Activated T-cell treated with anti-CD3 and anti-CD28 coated beads, Interleukin-2, amount 50 U/mL, for 48 hours (primary cell): ENCODE measurements at places on chromosomes 13 and 19.

- no peak for DNase-seq
Measured at GRCh38 chr13:91557328-91558090, 159.1 kb downstream of the GPC5 start.

DNA sequence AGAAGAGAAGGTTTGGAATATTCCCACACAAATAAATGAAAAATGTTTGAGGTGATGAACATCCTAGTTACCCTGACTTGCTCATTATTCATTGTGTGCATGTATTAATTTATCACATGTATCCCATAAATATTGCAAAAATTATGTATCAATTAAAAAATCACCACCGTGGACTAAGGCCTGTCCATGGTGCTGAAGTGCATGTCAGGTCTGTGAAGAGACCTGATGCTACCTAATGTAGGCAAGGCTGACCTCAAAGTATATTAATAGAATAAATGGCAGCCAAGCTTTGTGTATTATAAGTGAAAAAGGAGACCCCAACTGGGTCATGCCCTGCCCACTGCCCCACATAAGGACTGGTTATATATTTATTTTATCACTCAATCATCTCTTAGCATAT lies 34.4 kb upstream of the ZNF835 start:
- DNase-seq: no peak

GRCh38 chr19:44653977-44654774 lies 10.5 kb downstream of the PVR start:
- DNase-seq: peak; percentile 81

- no peak for DNase-seq
Measured at GRCh38 chr19:51800473-51801244, 5.7 kb downstream of the FPR3 start.

DNA sequence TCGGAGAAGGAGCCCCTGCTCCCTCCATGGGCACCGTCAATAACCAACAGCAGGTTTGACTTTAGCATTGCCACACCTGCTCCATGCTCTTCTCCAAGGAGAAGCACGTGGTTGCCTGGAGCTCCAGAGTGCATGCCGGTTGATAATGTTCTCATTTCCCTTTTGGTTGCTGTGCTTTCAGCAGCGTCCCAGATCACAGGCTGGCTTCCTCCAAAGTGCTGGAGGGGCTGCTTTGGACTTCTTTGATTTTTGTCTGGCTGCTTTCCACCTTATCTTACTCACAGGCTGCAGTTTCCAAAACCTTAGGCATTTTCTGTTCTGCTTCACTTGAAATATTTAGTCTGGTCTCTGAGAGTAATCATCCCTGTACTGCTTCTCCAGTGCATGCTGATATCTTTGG lies 123.8 kb upstream of the IRS2 start:
- DNase-seq: no peak

DNA sequence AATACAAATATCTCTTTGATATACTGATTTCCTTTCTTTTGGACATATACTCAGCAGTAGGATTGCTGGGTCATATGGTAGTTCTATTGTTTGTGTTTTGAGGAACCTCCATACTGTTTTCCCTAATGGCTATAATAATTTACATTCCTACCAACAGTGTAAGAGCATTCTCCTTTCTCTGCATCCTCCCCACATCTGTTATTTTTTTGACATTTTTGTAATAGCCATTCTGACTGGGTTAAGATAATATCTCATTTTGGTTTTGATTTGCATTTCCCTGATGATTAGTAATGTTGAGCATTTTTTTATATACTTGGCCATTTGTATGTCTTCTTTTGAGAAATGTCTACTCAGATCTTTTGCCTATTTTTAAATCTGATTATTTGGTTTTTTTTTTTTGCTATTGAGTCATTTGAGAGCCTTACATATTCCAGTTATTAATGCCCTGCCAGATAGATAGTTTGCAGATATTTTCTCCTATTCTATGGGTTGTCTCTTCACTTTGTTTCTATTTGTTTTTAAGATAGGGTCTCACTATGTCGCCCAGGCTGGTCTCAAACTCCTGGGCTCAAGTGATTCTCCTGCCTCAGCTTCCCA lies 95.7 kb downstream of the FNDC3A start:
- no peak for DNase-seq

- DNase-seq: no peak
Measured at GRCh38 chr13:40895227-40896184, 106.1 kb downstream of the SLC25A15 start.

DNA sequence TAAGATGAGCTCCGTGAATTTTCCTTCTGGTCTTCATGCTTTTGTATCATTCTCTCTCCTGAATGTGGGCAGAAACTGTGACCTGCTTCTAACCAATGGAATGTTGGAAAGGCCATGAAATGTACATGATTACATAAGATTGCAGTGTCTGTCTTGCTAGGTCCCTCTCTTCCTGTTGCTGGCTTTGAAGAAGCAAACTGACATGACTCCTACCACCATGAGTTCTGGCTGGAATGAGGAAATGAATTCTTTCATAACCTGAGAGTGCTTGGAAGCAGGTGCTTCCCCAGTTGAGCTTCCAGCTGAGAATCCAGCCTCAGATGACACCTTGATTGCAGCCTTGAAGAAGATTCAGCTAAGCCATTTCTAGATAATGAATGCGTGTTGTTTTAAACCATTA lies 275.0 kb upstream of the MIR17HG start:
- DNase-seq: no peak

DNA sequence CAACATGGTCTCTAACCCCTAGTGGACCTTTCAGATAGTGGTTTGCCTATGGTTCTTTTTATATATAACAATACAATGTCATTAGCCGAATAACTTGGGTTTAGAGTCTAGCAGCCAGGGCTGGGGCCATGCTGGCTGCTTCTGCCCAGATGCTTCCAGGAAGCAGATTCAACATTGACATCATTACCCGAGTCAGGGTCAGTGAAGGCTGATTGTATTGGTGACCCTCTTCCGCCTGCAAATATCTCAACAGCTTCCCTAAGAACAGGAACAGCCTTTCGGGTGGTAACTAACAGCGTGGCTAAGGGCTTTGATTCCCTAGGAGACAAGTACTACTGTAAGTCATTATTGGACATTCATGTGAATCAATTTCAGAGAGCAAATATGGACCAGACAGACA lies 476.4 kb downstream of the UQCRFS1 start:
- no peak for DNase-seq

GRCh38 chr19:41939861-41940730 lies 11.8 kb upstream of the ERFL start:
- DNase-seq: peak; percentile 67

- DNase-seq: no peak
Measured at GRCh38 chr19:38975214-38975860, at the start of gene FBXO17. TSS of gene FBXO17 (minus strand) at chr19:38975742. CDS start at chr19:38950319, 25,423 bp downstream.

DNA sequence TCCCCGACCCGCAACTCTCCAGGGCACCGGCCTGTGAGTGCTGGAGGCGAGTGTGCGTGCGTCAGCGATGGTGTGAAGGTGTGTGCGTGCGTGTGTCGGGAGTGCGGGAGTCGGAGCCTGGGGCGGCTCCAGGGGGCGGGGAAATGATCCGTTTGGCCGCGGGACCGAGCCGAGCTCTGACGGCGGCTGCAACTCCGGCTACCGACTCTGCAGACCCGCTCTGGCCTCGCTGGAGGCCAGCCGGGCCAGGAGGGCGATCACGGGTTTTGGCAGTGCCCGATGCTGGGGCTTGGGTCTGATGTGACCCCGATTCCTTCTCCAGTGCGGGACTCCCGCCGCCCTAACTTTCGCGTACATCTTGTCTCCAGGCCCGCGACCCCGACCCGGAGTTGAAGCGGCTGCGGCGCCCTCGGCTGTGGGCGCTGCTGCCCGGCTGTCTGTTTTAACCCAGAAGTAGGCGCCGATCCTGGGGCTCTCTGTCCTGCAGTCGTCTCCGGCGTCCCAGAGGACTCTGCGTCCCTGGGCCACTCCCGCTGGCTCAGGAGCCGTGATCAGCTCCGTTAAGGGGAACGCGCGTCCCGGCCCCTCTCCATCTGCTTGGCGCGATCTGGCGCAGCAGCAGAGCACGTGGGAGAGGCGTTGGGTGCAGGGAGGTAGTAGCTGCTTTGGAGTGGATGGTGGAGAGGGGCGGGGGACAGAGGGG lies 1.2 kb downstream of the CHST8 start:
- DNase-seq: no peak

GRCh38 chr19:16266586-16266942 lies 58.1 kb upstream of the KLF2 start:
- peak; percentile 59 for DNase-seq

GRCh38 chr13:62096652-62097051 lies 681.0 kb upstream of the PCDH20 start:
- DNase-seq: no peak

DNA sequence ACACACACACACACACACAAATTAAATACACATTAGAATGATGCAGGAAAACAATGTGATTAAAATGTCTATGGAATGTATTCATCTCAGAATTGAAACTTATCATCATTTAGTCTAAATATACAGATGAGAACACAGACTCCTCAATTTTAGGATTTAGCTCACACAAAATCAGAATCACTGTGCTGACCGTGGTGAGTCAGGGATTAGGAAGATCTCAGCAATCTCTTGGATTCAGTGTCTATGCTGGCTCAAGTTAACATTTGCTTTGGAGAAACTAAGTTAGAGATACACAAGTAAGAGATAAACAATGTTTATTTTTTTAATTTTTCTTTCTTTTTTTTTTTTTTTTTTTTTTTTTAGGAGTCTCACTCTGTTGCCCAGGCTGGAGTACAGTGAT lies 323.6 kb downstream of the KLF12 start:
- no peak for DNase-seq

DNA sequence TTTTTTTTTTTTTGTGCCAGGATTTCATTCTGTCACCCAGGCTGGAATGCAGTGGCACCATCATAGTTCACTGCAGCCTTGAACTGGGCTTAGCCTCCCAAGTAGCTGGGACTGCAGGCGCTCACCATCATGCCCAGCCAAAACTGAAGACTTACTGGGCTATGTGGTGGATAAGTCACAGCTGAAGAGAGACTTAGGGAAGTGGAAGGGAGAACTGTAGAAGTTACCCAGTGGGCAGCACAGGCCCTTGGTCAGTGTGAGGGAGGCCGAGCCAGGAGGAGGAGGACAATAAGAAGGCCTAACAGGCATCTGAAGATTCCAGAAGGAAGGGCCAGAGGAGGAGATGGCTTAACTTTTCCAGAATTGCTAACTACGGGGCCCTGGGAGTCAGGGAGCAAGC lies 4.0 kb upstream of the PSPN start:
- DNase-seq: no peak

DNA sequence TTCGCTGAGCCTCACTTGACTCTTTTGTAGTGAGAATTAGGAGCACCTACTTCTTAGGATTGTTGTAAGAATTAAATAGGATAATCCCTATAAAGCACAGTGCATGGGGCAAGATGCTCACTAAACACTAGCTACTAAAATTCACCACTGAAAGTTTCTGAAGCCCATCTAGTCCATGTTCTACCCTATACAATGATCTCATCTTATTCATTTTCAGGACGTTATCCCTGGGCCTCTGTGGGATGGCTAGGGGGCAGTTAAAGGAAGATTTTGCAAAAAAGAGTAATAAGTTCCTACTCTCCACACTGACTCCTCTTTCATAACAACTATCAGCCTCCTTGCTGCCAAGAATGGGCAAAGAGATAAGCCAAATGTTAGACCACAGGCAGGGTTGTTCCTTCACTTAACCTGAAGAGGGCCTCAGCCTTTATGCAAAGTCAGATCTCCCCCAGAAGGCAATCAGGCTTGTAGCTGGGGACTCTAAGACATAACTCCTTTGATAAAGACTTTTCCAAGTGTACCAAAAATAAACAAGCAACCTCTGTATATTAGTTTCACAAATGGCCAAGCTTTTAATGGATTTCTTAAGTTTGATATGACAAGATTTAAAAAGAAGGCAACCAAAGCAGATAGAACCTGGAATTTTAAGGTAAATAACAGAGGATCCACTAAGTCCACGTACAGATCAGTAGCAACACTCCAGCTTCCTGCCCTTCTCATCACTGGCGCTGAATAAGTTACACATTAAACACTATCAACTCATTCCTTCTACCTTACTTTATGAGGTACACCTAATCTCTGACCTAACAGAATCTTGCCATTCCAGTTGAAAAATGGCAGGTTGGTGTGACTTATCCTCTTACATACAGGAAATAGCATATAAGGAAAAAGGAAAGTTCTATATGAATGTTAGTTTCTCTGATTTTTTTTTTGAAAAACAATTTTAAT lies 44.4 kb downstream of the ELF1 start:
- no peak for DNase-seq

- no peak for DNase-seq
Measured at GRCh38 chr13:36088001-36088400, 43.2 kb downstream of the DCLK1 start.
